Suppressor macrophage (primary cell): ENCODE measurements at places on chromosomes 5 and 9.

GRCh38 chr5:54171645-54172384, 138.6 kb downstream of the ARL15 start:
- DNase-seq, result no peak

DNA sequence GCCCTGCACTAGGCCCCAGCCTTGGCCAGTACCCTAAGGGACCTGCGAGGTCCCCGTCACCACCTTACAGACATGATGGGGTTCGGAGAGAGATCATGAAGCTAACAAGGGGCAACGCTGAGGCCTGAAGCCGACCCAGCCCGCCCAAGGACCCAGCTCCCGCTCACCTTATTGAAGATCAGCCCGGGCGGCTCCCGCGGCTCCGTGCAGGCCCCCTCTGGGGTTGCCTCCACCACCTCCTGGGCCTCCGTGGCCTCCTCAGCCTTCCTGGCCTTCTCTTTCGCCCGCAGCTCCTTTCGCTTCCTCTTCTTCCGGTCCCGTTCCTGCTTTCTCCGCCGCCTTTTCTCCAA, 3.6 kb downstream of the SURF6 start:
- DNase-seq, result no peak

GRCh38 chr5:121525706-121526105, 326.0 kb upstream of the FTMT start:
- no peak for DNase-seq

DNA sequence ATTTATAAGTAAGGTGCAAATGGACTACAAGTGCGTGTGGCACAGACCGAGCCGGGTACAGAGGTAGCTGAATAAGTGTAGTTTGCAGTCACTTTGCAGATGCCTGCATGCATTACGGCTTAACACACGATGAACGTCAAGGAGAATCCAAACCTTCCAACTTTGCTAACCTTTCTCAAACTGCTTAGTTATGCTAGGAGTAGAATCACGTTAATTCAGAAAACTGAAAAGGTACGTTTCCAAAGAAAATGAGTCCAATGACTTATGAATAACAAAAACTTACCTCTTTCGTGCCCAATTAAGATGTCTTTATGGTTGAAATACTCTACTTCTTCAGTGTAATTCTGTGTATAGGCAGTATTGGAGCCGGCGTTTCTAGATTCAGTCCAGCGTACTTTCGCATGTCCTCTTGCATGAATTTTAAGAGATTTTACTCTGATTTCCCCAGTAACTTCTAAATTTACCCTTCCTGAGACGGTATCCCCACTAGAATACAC, 539 bp downstream of the ARRDC3 start:
- peak; percentile 48 for DNase-seq

GRCh38 chr9:86662890-86663468, 284.3 kb downstream of the GAS1 start:
- no peak for DNase-seq

DNA sequence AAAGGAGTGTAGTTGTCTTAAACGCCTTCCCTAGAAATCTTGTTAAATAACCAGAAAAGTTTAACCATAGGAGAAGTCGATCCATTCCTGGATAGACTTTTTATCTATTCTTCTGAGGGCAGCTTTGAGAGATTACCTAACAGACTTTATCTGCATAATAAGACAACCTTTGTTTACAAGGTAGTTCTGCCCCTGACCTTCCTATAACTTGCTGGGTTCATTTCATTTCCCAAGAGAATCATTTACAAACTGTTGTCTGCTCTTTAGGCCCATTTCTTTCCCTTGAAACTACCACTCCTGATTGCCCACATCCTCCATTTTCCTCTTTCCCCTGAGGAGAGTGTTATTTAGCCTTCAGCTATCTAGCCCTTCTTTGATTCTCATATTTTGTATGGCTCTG, 65.9 kb upstream of the VPS13A start:
- DNase-seq, result no peak

- DNase-seq, result no peak
Observed at GRCh38 chr5:141135718-141136266, 786 bp downstream of the PCDHB5 start.

DNA sequence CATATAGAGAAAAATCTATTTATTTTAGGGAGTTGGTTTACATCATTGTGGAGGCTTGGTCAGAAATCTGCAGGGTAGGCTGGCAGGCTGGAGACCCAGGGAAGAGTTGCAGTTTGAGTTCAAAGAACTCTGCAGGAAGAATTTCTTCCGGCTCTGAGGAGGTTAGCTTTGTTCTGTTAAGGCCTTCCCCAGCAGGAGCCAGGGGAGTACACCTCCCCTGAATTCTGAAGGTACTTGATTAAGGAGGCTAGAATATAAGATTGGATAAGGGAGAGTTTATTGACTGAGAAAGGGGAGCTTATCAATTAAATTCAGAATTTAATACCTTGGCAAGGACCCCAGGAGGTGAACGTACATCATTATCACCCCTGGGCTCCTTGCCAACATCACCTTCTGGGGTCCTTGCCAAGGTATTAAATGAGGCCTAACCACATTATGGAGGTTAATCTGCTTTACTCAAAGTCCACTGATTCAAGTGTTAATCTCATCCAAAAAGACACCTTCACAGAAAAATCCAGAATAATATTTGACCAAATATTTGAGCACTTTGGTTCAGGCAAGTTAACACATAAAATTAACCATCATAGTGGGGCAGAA, 351.7 kb downstream of the CWC27 start:
- DNase-seq, result no peak

DNA sequence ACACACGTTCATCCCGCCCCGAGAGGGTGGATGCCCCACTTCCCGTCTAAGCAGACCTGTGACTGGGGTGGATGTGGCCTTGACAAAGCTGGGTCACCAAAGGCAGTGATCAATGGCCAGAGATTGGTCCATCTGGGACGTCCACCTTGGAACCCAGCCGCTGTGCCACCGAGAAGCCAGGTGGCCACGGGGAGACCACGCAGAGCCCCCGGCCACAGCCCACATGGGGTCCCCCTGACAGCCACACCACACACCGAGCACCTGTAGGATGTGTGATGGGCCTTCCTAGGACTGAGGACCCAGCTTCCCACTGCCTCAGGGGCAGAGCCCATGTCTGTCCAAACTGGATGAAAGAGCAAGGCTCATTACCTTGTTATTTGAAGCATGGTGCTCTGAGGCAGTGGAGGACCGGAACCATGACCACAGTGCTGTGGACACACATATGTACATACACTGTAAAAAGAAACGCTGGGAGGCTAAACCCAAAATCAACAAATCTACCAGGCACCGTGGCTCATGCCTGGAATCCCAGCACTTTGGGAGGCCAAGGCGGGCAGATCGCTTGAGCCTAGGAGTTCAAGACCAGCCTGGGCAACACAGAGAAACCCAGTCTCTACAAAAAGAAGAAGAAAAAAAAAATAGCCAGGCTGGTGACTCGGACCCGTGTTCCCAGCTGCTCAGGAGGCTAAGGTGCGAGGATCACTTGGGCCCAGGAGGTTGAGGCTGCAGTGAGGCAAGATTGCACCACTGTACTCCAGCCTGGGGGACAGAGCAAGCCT, 50.1 kb downstream of the MRPL36 start:
- DNase-seq, result no peak

GRCh38 chr5:112283943-112284929, 134.8 kb downstream of the EPB41L4A start:
- no peak for DNase-seq

DNA sequence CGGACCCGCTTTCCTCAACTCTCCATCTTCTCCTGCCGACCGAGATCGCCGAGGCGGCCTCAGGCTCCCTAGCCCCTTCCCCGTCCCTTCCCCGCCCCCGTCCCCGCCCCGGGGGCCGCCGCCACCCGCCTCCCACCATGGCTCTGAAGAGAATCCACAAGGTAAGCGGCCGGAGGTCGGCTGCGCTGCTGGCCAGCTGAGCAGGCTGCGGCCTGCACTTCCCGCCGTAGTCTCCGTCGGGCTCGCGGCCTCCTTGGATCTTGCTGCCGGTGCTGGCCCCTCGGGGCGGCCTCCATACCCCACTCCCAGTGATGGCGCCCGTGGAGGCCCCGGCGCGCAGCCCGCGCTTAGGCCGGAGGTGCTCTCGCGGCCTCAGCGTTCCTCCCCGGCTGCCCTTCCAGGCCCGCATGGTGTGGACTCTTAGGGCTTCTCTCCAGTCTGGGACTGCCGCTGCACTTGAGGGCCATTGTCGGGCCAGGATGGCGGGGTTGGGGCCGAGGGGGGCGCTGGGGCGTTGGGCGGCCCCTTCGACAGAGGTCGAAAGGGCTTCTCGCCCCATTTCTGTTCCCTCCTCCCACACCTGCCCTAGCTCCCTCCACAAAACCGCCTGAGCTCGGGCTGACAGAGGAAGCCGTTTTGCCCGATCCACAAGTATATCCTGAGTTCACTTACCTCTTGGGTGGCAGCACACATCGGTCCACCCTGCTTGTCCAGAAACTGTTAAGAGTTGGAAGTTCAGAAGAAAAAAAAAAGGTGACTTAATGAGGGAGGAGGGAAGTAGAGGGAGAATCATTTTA, 714 bp downstream of the UBE2D2 start:
- peak; percentile 41 for DNase-seq

- no peak for DNase-seq
Observed at GRCh38 chr9:12681620-12682019, 11.6 kb upstream of the TYRP1 start.

DNA sequence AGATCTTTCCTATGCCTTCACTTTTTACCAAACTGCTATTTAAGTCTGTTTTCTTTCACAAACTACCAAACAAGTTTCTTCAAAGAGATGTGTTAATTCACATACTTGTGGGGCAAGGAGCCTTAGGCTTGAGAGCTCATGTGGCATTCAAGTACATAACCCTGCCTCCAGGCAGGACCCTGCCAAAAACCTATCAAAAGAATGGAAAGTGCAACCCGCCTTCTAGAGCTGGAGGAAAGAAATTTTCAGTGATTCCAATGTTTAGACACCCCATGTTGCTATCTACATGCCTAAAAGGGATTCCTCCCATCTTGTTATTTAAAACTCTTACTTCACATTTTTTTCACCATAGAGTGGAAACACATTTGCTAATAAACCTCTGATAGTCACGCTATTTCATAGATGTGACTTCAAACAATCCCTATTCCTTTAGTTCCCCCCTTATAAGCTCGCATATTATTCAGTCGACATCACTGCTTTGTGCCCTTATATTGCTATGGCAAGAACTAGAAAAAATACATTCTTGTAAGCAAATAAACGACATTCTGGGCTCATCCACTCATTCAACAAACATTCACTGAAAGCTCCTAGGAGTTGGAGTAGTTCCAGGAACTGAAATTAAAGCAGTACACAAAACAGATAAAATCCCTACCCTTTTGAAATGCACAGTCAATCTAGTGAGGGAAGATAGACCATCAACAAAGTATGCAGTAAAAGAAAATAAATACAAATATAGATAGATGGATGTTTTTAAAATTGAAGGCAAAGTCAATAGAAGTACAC, 518.1 kb downstream of the ELAVL2 start:
- DNase-seq, result no peak

DNA sequence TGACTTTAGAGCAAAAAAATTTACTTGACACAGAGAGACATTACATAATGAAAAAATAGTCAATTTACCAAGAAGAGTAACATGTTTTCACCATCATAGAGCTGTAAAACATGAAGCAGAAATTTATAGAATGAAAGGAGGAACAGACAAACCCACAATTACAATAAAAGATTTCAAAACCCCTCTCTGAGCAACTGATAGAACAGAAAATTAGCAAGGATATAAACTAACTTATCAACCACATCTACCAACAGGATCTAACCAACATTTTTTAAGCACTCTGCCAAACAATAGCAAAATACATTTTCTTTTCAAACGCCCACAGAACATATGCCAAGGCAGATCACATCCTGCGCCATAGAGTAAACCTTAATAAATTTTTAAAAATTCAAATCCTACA, 17.9 kb downstream of the SLCO4C1 start:
- DNase-seq, result no peak

DNA sequence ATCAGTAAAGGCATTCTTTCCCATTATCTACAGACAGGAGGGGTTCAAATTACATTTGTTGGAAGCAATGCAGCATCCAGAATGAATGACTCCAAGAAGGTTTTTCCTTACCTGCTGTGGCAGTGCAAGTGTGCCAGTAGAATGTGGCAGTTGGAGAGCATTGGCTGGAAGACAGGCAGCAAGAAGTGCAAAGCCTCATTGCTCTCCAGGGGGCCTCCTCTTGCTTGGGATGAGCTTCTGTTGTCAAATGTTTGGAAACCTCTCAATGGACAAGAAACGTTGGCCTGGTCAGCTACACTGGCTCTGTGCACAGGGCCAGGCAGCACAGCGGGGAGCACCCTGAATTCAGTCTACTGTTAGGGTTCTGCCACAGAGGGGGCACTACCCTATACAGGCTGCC, 226.6 kb downstream of the ADCY2 start:
- DNase-seq, result no peak

GRCh38 chr5:317086-317811, 4.3 kb upstream of the AHRR start:
- peak; percentile 86 for DNase-seq

- DNase-seq, result no peak
Observed at GRCh38 chr9:94479757-94480156, 75.1 kb upstream of the PCAT7 start.

GRCh38 chr9:89606624-89607311, 2.0 kb downstream of the GADD45G start:
- peak; percentile 69 for DNase-seq

DNA sequence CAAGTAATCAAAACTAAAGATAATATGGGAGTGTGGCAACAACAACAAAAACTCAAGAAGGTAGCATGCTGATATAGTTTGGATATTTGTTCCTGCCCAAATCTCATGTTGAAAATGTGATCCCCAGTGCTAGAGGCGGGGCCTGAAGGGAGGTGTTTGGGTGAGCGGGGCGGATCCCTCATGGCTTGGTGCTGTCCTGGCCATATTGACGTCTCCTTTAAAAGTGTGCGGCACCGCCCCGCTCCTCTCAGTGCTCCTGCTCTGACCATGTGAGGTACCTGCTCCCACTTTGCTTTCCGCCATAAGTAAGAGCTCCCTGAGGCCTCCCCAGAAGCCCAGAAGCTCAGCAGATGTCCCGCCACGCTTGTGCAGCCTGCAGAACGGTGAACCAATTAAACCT, 25.6 kb downstream of the MED27 start:
- DNase-seq, result no peak

- no peak for DNase-seq
Observed at GRCh38 chr5:151912360-151912759, 12.3 kb downstream of the GLRA1 start.

GRCh38 chr5:113118298-113118697, 141.7 kb downstream of the DCP2 start:
- DNase-seq, result no peak

DNA sequence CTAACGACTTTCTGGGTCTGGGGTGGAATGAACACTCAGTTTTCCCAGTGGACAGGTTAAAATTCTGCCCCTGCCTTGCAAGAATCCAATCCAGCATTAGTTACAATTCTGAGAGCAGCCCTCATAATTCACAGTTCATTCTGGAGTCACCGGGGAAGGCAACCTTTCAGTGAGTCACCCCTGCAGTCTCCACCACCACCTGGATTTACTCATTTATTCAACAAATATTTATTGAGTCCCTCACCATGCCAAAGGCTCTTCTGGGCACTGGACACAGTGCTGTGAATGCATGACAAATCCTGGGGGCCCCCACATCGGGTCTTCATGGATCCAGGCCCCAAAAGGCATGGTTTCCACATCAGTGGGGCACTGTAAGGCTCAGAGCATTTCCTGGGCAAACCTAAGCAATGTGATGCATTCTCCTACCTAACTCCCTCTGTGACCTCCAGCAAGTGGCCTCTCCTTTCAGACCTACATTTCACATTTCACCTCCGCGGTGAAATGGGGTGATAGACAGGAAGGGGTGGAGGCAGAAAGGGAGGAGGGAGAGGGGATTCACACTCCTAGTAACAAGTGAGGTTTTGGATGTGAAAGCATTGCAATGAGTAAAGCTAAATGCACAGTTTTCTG, 6.4 kb upstream of the MSX2 start:
- no peak for DNase-seq

GRCh38 chr9:107584944-107585343, 95.4 kb upstream of the KLF4 start:
- DNase-seq, result no peak
